Pancreas (tissue), 10 donors: ENCODE measurements at places on chromosomes 2 and 18. TPM values are rescaled to one million over a fixed set of nuclear protein-coding genes. Genes with fewer than 3 reads are reported as not detected.

DNA sequence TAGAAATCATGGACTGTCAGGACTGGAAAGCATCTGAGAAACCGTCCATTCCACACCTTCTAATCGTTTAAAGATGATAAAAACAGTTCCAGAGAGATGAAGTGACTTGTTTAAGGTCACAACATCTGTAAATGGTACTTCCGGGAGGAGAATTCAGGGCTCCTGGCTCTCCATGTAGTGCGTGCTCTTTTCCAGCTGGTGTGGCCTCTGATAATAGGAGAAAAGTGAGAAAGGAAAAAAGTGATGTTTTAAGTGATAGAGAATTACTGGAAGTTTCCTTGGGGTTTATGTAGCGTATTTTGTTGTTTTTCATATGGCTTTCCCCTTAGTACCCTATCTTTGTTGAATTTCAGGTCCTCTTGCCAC is 663 bp downstream of the C2orf49 start:
- DNase-seq, result no peak

- no peak for DNase-seq
Observed at GRCh38 chr2:649426-650342, 27.5 kb downstream of the TMEM18 start.

DNA sequence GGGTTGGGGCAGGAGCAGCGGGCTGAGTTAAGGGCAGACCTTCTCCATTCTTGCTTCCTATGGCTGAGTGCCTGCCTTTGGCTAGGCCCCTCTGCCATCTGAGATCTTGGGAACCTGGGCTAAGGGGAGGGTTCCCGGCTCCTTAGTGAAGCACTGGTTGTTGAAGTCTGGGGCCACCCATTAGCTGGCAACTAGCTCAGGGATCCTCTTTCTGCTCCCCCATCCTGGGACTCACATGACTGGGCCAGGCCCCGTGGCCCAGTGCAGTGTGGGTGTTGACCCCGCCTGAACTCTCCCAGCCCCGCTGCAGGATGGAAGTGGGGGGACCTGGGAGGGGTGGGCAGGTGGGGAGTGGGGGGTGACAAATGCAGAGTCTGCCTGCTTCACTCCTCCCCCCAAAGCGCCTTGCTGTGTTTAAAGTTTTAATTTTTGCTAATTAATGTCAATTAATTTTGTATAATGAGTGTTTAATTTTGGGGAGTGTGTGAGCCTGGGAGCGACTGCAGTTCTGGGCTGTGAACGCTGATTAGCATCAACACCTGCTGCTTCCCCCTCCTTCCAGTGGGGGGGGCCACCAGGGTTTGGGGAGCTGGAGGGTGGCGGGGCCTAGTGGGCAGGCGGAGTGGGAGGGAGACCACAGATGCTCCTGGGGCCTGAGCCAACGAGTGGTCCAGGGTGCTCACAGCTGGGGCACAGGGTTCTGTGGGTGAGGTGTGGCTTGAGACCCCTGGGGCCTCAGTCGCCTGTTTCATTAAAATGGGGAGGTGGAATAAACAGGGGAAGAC is 55.2 kb downstream of the EMX1 start:
- DNase-seq, result no peak

DNA sequence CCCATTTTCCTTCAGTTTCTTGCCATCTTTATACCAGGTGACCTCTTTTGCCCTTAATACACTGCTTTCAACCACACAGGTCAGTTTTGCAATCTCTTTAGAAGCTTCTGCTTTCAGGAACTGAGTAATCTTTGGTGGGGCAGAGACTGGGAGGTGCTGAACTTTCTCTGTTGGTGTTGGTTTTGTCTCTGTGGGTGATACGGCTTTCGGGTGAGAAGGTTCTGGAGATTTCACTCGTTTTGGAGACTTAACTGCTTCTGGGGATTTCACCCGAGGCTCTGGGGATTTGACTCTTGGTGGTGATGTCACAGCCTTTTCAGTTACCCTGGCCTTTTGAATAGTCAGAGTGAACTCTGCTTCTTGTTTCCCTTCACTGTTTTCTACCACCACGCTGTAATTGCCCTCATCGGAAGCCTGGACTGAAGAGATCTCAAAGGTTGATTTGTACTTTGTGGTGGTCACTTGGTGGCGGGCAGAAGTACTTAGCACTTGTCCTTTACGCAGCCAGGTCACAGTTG is 50.4 kb downstream of the PLEKHA3 start:
- no peak for DNase-seq

The SCN9A gene
- 2.9 TPM for total RNA-seq

- DNase-seq, result no peak
Observed at GRCh38 chr18:46833899-46834298, 77.0 kb upstream of the ST8SIA5 start.

DNA sequence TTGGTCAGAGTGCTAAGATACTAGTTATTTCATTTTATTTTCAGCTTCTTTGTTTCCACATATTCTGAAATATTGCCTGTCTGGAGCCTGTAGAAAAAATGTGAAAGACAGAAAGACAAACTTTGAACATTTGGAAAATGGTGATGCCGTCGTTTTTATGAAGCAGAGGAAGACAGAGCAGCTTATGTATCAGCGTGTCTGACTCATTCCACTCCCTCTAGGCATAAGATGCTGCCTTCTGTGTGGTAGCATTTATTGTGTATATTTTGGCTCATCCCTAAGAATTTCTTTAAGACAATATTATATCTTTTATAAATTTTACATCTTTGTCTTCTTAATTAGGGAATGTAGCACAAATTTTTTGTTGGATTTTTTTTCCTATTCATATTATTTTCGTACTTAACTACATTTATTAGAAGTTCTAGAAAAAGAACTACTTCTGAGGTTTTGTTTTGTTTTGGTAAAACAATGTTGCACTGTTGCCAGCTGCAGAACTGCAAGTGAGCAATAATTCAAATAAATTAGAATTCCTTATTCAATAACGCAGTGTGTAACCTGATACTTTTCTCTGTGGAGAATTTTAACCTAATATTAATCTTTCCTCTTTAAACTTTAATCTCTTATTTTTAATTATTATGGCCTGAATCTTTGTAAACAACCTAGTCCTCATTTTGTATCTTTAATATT is 300.4 kb downstream of the ZNF407 start:
- DNase-seq, result no peak

The CCDC121 gene
- total RNA-seq, result 1.9 TPM

DNA sequence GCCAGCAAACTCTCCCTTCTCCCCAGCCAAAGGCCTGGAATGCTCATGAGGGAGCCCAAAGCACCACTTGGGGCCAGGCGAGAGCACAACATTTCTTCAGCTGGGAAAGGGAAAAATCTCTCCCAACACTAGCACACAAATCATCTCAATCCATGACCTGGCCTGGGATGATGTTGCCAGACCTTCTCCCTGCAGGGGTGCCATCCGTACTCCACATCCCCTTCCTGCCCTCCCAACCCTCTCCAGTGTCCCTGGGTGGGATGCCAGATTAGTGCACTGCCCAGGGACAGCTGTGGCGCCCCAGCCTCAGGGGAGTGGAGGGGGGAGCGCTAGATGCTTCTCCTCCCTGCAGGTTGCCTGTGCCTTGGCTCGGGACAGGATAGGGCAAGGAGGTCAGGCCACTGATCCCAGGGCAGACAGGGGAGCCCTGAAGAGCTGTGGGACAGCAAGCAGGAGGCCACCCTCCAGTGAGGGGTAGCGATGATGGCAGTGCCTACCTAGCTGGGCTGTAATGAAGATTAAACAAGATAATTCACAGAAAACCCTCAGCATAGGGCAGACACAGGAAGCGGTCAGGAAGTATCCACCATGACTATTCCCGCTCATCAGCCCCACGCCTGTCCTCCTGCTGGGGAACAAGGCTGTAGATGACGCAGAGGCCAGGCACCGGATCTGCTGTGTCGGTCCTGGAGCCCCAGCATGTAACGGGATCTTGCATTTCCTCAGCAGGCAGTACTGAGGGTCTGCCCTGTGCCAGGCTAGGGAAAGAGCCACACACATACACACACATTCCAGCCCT is 31.1 kb downstream of the SERTAD2 start:
- DNase-seq, result no peak

The MLPH gene
- 23.4 TPM for total RNA-seq

DNA sequence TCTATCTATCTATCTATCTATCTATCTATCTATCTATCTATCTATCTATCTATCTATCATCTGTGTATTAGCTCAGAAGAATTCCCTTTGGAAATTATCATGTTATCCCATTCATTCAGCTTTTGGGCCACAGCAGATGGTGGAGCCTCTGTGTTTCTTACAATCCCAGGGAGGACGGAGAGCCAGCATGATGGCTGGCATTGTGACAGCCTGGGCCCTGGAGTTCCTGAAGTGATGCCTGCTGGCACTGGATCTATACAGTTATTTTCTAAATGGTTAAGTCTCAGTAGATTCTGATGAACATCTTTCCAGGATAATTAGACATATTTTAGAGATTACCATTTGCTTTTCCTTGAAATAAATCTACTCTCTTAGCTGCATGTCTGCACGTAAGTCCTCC is 385.4 kb upstream of the NXPH2 start:
- no peak for DNase-seq

DNA sequence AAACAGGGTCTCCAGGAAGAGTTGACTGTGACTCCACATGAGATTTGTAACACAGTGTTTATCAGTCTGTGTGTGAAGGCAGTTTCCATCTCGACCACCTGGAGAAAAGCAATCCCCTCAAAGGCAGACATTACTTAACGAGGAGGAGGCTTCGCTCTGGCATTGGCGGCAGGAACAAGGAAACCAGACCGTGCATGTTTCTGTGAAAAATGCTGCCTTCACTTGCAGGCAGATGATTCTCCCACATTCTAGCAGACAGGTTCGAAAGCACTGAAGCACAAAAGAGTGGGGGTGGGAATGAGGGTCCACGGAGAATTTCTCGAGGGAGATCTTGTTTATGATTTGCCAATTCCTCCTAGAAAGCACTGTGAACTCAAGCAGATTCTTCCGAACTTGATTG is 414.0 kb downstream of the SLC4A3 start:
- no peak for DNase-seq

- DNase-seq, result no peak
Observed at GRCh38 chr2:112916625-112917247, 5.8 kb downstream of the IL37 start.

GRCh38 chr2:163077241-163077640 is 238.7 kb upstream of the KCNH7 start:
- DNase-seq, result no peak

The VIT gene
- 2.9 TPM for total RNA-seq

The MAPK4 gene
- 1.4 TPM for total RNA-seq

- no peak for DNase-seq
Observed at GRCh38 chr18:59740141-59740540, 42.9 kb upstream of the CCBE1 start.

DNA sequence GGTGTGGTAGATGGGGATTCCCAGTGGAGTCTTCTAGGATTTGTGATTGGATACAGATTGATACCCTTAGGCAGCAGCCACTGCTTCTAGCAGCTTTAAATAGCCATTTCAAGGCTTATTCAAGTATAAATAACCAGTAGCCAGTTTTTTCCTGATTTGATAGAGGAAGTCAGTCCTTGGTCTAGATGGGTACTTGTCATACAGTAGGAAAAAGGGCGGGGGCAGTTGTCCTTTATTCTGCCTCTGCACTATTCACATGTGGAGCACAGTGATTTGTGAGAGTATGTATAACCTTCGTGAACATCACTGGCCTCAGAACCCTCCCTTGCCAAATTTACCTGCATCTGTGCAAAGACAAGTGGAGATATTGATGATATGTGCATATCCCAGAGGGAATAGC is 6.8 kb downstream of the PPP1CB start:
- no peak for DNase-seq

The RFX8 gene
- total RNA-seq, result not detected

- no peak for DNase-seq
Observed at GRCh38 chr2:152247337-152247695, 71.8 kb upstream of the STAM2 start.

The ESCO1 gene
- 10.5 TPM for total RNA-seq

The GEN1 gene
- 2.3 TPM for total RNA-seq

The RND3 gene
- 3.9 TPM for total RNA-seq

- DNase-seq, result no peak
Observed at GRCh38 chr2:114651933-114652332, 209.5 kb downstream of the DPP10 start.

DNA sequence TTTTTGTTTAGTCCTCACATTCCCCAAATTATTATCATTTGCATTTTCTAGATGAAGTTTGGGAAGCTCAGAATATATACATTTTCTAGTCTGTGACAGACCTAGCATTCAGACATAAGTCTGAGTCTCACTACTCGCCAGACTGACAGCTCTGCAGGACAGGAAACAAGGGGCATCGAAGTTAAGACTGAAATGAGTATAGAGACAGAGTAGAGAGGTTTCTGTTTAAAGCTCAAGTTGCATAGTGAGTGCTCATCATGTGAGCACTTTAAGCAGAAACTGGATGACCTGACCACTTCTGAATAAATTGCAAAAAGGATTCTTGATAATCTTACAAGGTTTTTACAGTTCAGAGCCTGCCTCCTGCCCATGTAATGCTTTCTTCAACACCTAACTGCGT is 1.1 kb downstream of the HADHB start:
- no peak for DNase-seq

GRCh38 chr2:231364961-231365810 is 30.3 kb upstream of the B3GNT7 start:
- DNase-seq, result peak; percentile 30

DNA sequence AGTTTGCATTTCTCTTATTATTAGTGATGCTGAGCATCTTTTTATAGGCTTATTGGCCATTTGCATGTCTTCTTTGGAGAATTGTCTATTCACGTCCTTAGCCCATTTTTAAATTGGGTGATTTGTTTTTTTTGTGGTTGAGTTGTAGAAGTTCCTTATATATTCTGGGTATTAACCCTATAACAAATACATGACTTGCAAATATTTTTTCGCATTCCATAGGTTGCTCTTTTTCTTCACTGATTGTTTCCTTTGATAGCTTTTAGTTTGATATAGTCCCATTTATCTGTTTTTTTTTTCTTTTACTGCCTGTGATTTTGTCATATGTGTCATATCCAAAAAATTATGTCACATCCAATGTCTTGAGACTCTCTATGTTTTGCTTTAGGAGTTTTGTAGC is 243.6 kb downstream of the GPD2 start:
- no peak for DNase-seq

The TOGARAM2 gene
- total RNA-seq, result 0.03 TPM

DNA sequence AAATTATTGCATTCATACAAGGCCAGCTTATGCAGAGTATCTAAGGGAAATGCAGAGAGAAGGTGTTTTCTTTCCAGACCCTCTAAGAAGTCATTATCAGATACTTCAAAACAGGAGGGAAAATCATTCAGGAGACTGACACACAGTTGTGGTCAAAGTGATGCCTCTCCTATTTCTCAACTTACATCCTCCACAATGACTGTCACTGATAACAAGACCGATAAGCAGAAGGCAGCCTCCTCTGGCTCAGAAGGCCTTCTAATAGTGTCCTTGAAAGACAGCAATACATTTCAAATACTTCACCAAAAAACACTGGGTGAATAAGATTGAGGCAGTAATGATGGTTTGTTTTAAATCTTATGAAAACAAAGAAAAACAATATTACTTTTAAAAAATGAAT is 199.7 kb downstream of the PIEZO2 start:
- no peak for DNase-seq

DNA sequence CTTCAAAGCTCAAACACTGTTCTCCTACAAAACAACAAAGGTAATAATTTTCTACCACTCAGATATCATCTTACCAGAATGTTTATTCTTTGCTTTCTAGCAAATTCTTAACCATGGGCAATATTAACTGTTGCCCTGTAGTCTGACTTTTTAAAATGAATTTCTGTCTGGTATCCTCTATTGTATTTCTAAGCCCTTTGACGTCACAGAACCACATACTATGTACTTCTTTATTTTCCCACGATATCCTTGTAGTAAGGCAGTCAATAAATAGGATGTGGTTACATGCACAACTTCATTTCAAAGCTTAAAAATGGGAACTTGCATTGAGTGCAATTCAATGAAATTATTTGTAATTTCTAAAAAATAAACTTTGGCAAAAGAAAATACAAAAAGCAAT is 58.7 kb downstream of the THADA start:
- DNase-seq, result no peak
